ENCODE measurements at places on chromosomes 1 and 21.

DNA sequence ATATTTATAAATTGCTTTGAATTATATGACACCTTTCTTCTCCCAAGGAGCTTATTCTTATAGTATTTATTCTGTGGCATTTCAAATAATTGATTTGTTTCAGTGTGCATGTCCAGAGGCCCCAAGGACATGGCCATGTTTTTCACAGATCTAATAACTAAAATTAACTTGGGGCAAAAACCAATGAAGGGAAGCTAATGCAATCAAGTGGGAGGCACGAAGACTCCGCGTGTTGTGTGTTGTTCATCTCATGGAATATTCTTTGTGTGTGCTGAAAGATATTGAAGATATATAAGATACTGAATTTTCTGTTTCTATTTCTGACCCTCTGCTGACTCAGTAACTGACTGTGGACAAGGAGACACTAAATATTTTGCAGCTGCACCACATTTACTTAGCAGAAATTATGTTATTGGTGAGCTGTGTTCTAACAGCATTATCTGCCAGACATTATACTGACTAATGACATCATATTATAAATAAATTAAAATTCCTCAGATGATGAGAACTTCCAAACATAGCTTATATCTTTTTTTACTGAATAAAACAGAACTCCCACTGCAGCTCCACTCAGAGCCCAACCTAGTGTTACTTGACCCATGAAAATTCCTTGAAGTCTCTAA lies 519.3 kb upstream of the CXADR start:
- no peak for DNase-seq

DNA sequence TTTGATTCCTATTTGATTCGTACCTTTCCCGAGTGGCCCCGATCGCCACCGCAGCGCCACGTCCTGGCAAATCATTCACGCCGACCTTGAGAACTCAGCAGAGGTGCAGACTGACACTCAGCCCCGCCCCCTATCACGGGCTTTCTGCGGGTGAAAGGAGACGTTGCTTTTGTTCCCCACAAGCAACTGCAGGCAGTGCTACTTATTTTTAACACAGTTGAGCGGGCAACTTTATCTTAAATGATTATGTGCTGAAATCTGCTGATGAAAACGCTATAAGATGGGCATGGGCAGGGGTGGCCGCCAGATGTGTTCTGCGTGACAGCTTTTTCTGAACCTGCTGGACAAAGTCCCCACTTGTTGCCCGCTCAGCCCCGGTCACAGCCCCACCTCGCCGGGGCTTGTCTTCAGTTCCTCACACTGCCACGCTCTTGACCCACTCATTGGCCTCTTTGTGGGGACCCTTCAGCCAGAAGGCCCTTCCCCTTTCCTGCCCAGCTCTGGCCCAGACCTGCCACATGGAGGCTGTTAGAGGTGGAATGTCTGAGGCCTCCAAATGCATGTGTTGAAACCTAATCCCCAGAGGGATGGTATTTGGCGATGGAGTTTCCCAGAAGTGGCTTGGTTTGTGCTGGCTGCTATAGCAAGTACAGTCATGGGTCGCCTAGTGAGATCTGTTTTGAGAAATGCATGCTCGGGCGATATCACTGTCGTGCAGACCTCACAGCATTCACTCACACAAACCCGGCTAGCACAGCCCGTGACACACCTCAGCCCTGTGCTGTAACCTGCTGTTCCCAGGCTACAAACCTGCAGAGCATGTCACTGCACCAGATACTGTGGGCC lies 15.7 kb upstream of the PDXK start:
- no peak for DNase-seq

DNA sequence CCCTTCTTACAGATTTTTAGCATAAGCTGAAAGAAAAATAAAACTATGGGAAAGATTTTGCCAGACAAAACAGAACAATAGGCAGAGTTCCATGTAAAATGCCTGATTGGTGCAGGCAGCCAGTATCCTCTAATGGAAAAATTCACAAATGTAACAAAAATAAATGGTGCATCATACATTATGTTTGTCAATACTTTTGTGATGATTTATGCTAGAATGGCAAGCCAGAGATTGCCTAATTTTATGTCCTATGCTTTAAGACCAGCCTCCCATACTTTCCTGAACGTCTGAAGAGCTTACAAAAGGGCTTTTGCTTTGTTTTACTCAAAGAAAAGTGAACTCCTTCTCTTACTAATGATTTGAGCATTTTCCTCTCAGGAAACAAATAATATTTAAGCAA lies 81.5 kb upstream of the KCNJ15 start:
- no peak for DNase-seq

GRCh38 chr1:173554541-173555250 lies 48.2 kb downstream of the SLC9C2 start:
- DNase-seq: no peak

DNA sequence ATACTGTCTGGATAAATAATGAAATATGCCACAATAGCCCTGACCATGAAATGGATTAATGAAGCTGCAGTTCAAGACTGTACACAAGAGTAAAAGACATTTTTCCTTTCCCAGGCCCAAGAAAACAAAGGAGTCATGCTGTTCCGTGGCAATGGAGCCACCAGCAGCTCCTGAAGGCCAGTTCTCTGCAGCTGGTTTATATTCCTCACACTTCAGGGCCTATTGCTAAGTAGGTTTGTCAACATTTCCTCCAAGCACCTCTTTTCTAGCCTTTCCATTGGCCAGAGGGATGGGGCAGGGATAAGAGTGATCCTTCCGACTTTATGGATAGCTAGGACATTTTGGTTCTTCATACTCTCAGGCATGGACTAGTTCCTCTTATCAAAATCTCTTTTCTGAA lies 24.2 kb upstream of the RGL1 start:
- no peak for DNase-seq

DNA sequence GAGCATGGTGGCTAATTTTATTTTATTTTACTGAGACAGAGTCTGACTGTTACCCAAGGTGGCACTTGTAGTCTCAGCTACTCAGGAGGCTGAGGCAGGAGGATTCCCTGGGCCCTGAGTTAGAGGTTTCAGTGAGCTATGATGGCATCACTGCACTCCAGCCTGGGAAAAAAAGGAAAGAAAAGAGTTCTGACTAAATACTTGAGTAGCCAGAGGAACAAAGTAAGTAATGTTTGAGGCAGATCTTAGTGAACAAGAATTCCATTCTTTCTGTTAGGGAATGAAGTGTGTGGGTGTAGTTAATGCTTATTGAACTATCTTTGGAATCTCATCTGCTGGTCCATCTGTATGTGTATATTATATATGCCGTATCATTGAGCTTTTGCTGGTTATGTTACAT lies 13.1 kb upstream of the EVI5 start:
- DNase-seq: no peak

- no peak for DNase-seq
Observed at GRCh38 chr1:60866917-60867531, 215.3 kb upstream of the NFIA start.

DNA sequence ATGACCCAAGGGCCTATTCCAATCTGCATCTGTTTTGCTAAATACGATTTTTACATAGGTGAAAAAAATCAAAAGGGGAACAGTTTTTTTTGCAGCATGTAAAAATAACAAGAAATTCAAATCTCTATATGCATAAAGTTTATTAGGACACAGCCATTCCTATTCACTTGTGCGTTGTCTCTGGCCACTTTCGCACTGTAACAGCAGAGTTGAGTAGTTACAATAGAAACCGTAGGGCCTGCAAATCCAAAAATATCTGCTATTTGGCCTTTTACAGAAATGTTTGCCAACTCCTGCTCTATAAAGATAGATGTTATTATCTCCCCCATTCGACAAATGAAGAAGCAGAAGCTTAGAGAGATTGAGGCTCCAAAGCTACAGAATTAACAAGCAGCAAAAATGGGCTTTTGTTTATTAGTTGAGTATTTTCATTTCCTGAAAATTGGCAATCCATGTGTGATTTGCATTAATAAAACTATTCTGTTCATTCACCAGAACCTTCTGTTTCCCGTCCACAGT lies 5.5 kb downstream of the DYNLT5 start:
- DNase-seq: no peak

DNA sequence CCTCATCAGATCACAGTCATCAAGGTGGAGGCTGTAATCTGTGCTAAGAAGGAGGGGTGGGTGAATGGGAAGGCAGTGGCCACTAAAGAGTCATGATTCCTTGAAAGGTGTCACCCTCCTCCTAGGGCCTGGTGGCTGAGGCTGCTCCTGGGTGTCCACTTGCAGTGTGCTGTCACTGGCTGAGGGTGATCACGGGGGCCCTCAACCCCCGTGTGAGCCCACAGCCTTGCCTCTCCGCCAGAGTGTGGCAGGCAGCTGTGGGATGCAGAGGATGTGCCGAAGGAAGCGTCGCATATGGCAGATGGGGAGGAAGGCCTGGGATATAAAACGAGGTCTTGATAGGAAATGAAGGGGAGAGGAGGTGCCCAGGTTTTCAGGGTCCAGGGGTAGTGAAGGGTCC lies 476.5 kb downstream of the PTPRU start:
- no peak for DNase-seq
